NCI-H526 (cell line): ENCODE measurements at places on chromosomes 7 and 10.

DNA sequence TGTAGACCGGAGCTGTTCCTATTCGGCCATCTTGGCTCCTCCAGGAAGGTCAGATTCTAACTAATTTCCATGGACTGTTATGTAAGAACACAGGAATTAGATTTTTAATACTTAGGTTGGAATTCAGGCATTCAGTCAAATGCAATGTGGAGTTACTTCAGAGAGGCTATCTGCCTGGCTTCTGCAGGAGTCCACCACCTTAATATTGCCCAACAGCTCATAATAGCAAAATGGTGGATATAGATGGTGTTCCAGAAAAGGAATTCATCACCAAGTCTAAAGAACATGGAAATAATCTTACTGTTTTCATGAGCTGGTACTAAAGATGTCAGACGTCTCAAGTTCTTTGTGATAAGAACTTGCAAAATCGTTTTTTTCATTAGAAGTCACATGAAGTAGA is 39.5 kb downstream of the CRHR2 start:
- DNase-seq, result peak; percentile 20

DNA sequence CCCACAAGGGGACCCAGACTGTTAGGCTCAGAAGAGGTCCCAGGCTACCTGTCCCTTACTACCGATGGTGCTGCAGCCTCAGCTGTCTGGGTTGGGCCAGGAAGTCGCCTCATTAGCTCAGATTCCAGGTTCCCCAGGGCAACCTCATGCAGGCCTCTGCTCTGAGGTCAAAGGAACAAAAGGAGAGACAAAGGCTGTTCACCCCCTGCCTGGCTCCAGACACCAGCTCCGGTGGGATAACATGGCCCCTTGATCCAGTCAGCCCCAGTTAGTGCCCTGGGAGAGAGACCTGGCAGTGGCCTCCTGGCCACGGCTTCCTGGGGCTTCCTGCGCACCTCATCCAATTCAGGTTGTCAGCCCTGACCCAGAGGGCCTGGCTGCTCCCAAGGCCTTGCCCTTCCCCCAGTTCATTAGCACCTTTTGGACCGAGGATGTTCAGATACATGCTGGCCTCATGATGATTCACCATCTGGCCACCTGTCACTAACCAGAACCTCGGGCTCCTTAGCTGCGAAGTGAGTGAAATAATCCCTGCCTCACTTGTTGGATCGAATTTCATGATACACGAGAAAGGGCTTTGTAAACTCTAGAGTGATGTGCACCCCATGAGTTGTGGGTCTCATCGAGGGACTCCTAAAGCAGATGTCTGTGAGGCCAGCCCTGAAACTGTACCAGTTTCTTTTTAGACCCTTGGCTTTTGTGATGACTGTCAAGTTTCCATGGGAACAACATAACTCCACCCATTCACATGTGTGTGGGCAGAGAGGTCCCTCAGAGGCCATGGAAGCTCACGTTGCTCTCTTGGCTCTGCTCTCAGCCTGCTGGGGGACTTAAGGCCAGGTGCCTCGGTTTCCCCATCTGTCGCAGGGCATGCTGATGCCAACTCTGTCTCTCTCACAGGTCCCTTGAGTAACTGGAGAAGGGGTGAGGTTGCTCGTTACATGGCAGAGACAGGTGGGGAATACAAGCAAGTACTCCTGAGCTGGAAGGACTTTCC is 79.5 kb upstream of the PCBD1 start:
- no peak for DNase-seq

DNA sequence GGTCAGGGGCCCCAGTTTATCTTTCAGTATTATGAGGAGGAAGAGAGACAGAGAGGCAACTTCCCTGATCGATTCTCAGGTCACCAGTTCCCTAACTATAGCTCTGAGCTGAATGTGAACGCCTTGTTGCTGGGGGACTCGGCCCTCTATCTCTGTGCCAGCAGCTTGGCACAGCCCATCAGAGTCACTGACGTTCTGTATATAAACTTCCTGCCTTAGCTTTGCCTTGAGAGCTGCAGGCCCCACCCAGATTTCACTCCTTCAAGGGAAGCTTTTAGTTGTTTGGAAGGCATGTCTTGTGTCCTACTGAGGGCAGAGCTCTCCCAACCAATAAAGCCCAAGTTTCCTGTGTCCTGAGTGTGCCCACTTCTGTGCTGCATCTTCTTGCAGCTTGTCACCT is 242.5 kb upstream of the PRSS58 start:
- no peak for DNase-seq

GRCh38 chr10:130230611-130231010 is 94.4 kb downstream of the GLRX3 start:
- no peak for DNase-seq
